T-helper 2 cell treated with Interferon-gamma antibody and Interleukin-4, amounts not matched to agents 5 μg/mL and 100 μg/mL, for 36 hours (primary cell): ENCODE measurements at places on chromosomes 1 and 21.

DNA sequence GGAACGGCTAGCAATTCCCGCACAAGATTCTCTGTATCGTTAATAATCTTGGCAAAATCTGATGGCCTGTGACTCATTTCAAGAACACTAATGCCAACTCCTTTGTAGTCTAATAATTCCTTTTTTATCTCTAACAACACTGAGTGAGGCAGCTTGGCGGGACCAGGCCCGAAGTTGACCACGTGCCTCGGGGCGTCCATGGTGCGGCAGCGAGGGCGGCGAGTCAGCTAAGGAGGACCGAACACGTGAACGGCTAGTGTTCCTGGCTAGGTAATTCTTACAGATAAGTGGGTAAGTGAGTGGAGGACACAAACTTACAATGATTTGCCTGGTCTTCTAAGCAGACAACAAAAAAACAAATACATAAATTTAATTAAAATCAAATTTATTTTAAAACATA is 49.3 kb upstream of the ADGRL4 start:
- DNase-seq: no peak

- no peak for DNase-seq
Measured at GRCh38 chr1:33146003-33146402, 35.8 kb downstream of the TRIM62 start.

DNA sequence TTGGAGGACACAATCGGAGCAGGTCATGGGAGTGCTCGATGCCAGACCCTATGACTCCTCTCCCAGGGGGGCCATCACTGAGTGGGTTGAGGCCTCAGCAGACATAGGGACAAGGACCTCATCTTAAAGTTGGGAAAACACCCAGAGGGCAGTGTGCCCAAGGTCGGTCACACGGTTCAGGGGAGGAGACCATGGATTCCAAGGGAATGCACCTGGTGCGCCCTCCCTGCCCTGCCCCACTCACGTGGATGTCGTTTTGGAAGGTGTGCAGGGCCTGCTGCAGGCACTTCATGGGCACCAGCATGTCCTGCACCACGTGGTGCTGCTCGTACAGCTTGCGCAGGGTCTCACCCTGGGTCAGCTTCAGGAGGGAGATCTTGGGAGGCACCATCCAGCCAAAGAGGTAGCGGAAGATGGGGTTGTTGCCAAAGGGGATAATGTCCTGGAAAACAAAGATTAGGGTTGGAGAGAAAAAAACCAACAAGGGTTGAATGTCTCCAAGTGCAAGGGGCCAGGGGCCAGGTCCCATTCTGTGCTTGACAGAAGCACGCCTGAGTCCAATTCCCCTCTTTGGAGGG is 33.1 kb downstream of the DHCR24 start:
- no peak for DNase-seq

DNA sequence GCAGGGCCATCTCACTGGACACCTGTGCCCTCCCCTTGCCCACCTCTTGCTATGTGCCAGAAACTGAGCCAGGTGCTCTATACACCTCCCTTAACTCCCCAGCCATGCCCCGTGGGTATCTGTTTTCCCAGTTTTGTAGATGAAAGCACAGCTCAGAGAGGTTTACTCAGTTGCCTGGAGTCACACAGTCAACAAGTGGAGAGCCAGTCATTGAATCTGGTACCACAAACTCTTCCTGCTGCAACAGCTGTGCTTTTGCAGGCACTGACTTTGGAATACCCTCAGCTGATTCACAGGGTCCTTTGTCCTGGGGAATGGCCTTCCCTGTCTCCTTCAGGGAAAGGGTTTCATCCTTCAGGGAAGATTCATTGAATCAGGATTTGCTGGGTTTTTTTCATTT is 22.1 kb downstream of the PAX7 start:
- no peak for DNase-seq

DNA sequence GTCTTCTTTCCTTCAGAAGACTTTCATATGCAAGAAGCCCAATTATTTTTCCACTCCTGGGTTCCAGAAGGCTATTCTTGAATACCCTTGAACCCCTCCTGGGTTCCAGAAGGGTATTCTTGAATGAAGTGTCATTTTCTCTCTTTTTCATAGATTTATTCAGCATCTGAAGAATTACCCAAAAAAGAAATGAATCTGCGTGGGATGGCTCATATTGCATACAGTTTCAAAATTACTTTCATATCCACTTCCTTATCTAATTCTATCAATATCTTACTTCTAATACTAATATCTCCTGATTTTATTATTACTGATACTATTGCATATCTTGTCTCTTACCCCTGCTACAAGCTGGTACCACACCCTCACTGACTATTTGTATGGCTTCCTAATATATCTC is 22.6 kb upstream of the RABGAP1L start:
- no peak for DNase-seq

DNA sequence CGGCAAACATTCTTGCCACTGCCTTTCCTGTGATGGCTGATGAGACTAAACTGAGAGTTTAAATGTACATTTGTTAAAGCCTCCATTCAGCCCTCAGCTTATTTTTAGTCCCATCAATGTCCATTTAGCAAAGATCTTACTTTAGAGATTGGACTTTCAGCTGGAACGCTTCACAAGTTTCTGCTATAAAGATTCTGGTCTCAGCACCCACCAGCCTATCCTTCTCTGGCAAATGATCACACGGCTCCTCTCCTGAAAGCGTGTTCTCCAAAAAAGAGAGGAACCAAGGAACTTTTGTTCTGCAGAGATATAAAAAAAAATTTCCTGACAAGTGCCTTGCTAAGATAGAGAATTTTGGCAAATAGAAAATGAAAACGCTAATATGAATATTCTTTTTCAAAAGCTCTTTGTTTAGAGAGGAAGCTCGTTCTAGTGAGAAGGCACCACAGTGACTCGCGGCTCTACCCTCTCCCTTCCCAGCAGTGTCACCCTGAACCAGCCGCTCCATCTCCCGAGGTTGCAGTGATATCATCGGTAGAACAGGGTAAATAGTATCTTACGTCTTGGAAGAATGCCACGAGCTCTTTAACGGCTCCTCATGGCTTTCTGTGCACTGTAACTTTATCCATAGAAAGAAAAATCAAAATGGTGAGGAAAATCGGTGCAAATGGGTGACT is 200.2 kb downstream of the APP start:
- no peak for DNase-seq

DNA sequence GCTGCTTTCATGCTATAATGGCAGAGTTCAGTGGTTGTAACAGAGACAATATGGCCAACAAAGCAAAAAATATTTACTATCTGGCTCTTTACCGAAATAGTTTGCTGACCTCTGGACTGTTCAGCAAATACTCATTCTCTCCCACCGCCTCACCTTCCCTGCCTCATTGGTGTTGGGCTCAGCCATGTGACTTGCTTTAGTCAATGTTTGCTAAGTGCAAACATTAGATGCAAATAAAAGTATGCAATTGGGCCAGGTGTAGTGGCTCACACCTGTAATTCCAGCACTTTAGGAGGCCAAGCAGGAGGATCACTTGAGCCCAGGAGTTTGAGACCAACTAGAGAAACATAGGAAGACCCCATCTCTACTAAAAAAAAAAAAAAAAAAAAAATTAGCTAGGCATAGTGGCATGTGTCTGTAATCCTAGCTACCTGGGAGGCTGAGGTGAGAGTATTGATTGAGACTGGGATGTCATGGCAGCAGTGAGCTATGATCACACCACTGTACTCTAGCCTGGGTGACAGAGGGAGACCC is 55.1 kb downstream of the RPL5 start:
- no peak for DNase-seq

DNA sequence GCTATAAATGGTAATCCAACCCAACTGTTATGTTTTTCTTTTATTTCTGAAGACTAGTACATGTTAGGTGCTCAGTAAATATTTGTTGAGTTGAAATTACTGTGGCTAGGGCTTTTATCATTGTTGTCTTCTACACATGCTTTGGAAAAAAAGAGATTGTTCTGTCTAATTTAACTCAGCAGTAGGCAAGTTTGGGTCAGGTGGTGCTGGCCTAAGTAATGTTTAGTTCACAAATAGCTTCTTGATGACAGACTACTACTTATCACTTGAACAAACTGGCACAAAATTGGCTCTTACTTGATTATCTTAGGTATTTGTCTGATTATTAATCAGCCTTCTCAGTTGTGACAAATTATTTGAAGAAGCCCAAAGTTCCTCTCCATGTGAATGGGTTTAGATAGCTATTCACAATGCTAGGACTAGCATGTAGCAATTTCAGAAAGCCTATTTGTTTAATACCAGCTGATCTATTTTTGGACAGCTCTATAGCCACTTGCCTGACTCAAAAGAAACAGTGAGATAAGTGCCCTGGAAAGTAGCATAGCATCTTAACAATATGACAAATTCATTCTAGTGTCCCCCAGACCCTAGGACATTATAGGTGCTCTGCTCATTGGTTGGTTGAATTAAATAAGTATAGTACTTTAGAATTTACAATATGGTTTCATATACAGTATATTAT is 32.6 kb downstream of the TMEM200B start:
- no peak for DNase-seq

GRCh38 chr1:221263831-221264767 is 384.9 kb downstream of the HLX start:
- DNase-seq: peak; percentile 27
